ENCODE measurements at places on chromosomes 2 and 18. TPM values are rescaled to one million over a fixed set of nuclear protein-coding genes. Genes with fewer than 3 reads are reported as not detected.

- peak; percentile 94 for DNase-seq
Observed at GRCh38 chr2:45009303-45009927, at the start of gene SIX2. TSS of gene SIX2 (minus strand) at chr2:45009452. CDS start at chr2:45009110, 342 bp downstream.

Gene CYP1B1
- total RNA-seq, result 69.4 TPM

Gene GAREM2
- total RNA-seq, result 1.9 TPM

Gene ZNF521
- 25.0 TPM for total RNA-seq
